ENCODE measurements at places on chromosomes 11 and 22.

DNA sequence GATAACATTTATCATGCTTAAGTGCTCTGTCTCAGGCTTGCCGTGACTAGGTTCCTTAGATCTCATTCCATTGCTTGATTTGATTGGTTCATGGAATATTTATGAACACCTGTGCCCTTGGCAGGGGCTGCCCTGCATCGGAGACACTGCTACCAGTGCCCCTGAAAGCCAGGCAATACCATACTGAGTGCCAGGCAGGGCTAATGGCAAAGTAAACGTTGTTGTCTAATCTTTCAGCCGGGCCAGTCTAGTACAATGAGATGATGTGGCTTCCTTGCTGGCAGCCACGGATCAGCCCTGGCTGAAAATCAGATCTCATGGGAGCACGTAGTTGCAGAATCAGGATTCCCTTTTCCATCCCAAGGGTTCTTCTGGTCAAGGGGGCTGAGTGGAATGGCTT, 5.0 kb upstream of the PGA3 start:
- no peak for DNase-seq

DNA sequence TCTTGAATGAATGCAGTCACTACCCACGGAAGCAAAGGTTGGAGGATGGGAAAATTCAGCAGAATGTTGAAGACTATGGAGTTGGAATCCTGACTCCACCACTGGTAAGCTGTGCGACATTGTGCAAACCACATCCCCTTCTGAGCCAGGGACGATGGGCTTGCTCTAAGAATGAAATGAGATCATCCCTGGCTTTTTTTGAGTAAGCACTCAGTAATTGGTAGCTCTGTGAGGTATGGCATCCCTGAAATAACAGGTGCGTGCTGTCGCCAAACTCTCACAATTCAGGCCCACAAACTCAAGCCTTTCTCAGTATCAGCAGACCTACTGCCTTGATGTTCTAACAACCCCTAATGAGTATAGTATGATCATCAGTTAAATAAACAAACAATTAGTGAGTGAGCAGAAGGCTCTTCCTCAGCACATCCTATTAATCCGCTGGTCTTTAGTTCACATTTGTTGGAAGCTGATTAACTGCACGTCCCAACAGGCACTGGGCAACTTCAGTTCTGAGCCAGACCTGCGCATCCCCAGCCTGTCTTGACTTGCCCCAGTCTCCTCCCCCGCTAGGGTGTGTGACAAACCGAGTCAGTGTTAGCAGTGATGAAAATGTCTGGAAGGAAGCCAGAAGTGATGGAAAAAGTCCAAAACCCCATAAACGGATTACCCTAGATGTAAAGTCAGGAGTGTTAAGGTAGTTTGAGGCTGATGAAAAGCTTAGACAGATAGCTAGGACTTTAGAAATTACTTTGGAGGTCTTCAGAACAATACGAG, 235.5 kb downstream of the GRIK4 start:
- DNase-seq: no peak

- DNase-seq: no peak
Observed at GRCh38 chr11:116791813-116792143, at the start of gene APOA5. TSS of gene APOA5 (minus strand) at chr11:116791879. CDS start at chr11:116791860, 19 bp downstream.

DNA sequence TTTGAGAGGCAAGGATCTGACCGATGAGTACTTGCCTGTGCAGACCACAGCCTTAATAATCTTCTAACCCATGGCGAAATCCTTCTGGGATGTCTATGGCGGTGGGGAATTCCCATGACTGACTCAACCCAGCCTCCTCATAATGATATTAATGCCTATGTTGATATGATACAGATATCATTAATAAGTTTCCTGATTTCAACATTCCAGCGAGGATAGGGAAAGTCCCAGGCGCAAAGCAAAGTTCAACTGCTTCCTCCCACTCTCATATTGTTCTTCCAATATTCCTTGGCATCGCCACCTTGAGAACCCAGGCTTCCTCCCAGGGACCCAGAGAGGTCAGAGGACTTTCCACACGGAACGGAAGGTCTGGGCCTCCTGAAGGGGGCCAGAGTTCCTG, 110.3 kb upstream of the TMEM45B start:
- DNase-seq: no peak

DNA sequence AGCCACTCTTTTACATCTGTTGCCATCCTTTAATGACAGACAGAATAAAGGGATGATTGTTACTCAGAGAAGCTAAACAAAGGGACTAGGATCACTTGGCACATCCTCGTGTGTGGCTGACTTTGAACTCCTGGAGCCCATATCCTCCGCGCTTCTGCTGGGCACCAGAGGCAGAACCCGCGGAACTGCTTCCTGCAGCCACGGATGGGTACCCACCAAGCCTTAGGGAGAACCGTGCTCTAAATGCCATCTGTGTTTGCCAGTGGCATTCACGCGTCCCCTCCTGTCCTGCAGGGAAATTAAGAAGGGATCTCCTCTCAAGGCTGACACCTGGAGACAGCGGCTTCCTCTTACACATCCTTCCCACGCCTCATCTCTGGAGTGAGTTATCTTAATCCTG, 294.4 kb downstream of the NTM start:
- DNase-seq: peak; percentile 79

GRCh38 chr11:86632499-86633269, 39.7 kb downstream of the ME3 start:
- DNase-seq: no peak

DNA sequence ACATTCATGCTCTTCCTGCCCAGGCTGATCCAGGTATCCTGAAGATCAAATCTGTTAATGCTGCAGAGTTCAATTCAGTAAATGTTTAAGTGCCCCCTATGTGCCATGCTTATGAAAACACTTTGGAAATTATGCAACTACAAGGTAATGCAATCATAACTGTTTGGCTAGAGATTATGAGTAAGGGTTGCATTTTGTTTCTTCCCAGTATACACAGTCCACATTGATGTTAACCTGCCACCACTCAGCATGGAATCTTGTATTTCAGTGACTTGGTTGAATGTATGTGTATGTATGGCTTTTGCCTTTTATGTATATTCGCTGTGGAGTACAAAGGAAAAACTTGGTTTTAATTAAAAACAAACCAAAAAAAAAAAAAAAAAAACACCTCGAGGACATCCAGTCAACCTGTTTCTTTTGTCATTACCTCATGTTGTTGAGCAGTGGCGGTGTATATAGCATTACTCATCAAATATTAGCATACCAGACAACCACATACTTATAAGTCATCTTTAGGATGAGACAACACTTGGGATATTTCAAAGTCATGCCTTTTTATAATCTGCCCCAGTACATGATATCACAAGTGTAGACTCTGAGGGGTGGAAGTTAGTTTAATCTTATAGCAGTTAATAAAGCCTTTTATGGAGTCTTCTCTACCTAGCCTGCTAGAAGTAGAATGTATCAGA, 86.1 kb upstream of the HORMAD2 start:
- DNase-seq: no peak

DNA sequence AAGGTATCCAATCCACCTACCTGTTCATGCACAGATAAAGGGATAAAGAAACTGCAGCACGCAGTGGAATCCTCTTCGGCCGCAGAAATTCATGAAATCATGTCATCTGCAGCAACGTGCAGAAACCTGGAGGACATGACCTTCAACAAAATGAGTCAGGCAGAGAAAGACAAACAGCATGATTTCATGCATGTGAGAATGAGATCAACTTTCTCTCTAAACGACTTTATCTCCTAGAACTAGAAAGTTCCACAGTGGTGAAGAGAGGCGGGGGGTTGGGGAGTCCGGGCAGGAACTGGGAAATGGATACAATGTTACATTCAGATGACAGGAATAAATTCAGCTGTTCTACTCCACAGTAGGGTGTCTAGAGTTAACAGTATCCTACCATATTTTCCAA, 9.9 kb downstream of the RGL4 start:
- no peak for DNase-seq

GRCh38 chr22:41442240-41442792, 4.3 kb downstream of the TOB2 start:
- no peak for DNase-seq

GRCh38 chr22:40204321-40205116, 26.8 kb downstream of the TNRC6B start:
- DNase-seq: no peak

- DNase-seq: no peak
Observed at GRCh38 chr11:60193687-60194433, 11.0 kb upstream of the MS4A6A start.

- no peak for DNase-seq
Observed at GRCh38 chr11:114291842-114292680, 4.1 kb upstream of the NNMT start.

DNA sequence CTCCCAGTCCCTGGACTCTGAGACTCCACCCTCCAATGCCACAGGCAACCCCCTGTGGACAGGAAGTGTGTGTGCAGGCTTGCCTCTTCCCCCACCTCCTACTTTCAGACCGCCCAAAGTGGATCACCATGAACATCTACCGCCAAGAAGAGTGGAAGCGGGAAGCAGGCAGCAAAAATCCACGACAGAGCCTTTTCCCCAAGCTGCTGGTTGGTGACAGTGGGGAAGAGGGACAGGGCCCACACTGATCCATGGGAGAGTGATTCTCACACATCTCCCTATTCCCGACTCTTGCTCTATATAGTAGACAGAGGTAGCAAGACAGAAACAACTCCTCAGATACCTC, 53.4 kb upstream of the SPATA19 start:
- DNase-seq: no peak

DNA sequence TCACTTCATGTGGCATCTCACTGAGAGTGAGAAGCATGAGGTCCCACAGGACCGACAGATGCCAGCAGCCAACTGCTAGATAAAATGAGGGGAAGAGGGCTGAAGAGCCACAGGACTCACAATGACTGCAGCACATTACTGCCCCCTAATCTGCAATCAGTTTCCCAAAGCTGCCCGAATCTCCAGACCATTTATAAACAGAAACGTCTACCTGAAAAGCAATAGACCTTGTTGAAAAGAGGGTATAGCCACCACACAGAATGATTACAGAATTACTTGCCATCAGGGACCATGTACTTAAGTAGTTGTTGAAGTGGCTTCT, 12.4 kb upstream of the TEF start:
- no peak for DNase-seq

GRCh38 chr11:64148226-64148916, 17.5 kb downstream of the MACROD1 start:
- DNase-seq: peak; percentile 93

DNA sequence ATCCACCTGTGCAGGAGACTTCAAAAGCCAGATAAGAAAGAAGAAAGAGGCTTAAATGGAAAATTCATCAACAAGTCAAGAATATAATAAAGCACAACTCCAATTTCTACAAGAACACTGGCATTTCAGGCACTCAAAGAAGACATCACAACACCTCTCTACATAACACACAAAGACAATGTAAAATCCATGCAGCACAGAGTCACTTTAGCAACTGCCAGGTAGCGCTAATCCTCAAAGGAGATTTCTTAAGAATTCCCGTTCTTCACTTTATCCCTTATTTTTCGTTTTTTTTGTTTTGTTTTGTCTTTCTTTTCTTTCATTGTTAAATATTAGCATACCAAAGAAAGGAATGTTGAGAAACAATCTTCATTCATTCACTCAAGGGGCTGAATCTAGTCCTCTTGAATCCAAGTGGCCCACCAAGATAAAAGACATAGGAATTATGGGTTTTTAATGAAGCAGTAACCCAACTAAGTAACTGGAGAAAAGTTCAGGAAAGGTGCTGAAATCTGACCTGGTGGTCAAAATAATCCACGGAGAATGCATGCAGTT, 95.0 kb downstream of the CADM1 start:
- no peak for DNase-seq

DNA sequence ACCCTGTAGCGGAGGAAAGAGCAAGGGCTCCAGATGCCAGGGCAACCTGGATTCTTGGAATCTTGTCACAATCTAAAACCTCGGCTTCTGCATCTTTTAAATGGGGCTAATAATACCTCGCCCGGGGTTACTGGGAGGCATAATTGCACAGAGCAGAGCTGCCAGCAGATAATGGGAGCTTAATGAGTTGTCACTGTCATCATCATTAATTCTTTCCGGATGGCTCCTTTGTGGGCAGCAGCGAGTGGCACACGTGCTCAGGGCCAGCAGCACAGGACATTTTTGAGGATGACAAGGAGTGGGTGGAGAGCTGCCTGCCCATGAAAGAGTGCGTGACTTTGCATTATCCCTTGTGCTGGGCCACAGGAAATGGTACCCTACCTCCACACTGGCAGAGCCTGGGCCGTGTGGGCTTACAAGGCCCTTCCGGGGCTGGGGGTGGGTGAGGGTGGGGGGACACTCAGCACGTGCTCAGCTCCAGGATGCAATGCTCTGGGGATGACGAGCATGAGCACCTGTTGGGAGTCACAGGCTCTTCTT, 5.7 kb downstream of the PDGFB start:
- no peak for DNase-seq

- no peak for DNase-seq
Observed at GRCh38 chr11:117099696-117100095, 1.5 kb upstream of the SIK3 start.

GRCh38 chr11:16946477-16947282, 67.5 kb downstream of the PLEKHA7 start:
- DNase-seq: peak; percentile 33

DNA sequence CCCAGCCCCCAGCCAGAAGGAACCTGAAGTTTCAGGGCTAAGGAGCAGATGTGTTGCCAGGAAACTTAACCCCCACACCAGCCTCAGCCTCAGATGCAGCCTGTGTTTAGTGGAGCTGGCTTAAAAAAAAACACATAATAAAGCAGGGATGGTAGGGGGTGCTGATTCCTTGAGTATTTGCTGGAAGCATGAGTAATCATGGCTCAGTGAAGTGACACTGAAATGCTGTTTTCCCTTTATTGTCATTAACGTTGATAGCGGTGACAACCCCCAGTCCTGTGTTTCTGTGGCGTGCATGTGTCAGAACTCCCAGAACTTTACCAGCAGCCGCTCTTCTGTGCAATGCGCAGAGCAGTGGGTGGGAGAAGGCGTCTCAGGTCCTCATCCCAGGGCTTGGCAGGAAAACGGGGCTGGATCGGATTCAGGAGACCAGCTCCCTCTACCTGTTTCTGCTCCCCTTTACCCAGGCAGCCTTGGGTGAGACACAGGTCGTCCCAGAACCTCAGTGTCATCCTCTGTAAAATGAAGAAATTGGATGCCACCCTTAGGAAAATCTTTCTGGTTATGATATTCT, 1282.1 kb downstream of the TBC1D22A start:
- peak; percentile 21 for DNase-seq

DNA sequence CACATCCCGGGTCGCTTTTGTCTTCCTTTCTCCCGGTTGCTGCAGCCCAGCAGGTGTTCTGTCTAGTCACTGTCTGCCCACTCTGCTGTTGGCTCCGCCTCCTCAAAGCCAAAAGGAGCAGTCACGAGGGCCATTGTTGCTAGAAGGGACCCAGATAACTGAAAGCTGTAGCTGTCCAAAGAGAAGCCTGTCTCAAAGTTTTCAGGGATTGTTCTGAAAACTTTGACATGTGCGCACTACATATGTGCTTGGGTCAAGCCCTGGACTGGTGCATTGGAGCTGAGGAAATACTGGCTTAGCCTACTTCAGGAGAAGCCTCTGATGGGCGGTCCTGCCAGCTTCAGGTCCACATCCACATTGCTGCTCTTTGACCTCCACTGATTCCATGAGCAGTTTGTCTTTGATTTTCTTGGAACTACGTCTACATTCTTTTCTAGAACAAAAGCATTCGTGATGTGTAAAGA, 8.8 kb upstream of the OR2AT4 start:
- DNase-seq: no peak

GRCh38 chr11:128432926-128433325, 154.4 kb downstream of the ETS1 start:
- no peak for DNase-seq
